ENCODE measurements at places on chromosomes 11 and 22.

- DNase-seq = no peak
These were observed 905.5 kb upstream of the RAG2 start for GRCh38 chr11:37503411-37504059.

GRCh38 chr11:17822401-17822781, 87.8 kb downstream of the KCNC1 start:
- DNase-seq = no peak

DNA sequence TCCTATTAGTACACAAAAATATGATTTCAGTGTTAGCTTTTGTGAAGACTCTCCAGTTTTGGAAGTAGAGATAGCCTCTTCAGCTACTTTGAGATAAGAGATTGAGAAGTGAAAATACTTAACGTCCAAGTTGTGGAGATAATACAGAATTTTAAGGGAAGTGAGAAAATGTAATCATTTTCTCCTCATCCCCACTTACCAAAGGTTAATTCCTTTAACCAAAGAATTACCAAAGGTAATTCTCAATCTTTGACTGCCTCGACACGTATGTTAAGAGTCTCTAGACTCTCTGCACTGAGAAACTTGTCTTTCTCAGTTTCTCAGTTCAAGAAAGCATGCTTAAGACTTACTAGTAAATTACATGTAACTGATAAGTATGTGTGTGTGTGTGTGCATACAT, 15.3 kb downstream of the C11orf54 start:
- no peak for DNase-seq

DNA sequence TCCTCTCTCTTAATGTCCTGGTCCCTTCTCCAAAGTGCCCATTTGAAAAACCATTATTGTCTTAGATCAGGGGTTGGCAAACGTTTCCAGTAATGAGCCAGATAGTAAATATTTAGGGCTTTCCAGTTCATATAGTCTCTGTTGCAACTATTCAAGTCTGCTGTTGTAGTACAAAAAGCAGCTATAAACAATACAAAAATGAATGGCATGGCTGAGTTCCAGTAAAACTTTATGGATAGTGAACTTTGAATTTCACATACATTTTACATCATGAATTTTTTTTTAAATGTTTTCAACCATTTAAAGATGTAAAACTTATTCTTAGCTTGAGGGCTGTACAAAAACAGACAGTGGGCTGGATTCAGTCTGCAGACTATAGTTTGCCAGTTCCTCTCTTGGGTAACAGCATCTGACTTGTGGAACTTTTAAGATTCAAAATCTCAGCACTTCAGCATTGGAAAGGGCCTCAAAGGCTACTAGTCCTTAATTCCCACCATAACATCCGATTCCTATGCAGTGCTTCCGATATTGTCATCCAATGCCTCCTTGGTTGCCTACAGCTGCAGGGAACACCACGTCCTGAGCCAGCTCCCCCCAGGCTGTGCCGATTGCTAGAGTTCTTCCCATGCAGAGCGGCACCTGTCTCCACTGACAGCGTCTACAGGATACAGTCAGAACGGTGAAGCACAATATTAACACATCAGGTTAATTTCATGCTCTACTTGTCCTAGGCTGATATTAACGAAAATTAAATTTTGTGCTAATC, 65.6 kb upstream of the E2F8 start:
- no peak for DNase-seq

GRCh38 chr22:40452730-40453487, 82.5 kb downstream of the SGSM3 start:
- DNase-seq = peak; percentile 7

DNA sequence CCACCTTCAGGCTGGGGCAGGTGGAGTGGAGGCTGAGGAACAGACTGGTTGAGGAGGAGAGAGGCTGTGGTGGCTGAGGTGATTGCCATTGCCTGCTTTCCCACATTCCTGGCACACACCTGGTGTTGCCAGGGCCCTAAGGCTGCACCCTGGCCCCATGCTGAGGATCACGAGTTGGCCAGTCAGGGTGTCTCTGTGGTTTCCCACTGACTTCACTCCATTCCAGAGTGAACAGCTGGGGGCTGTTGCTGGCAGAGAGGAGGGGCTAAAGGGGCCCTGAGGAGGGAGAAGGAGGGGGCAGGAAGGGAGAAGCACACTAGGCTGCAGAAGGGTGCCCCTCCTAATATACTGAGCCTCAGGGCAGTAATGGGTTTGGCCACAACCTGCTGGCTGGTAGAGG, 1.8 kb downstream of the TMEM86A start:
- DNase-seq = no peak

- DNase-seq = no peak
These were observed 154.3 kb downstream of the ADAMTS15 start for GRCh38 chr11:130602641-130603334.

GRCh38 chr11:11975201-11976092, 33.0 kb downstream of the DKK3 start:
- DNase-seq = no peak

- DNase-seq = no peak
These were observed 120.1 kb upstream of the OR9Q1 start for GRCh38 chr11:57903441-57904123.

DNA sequence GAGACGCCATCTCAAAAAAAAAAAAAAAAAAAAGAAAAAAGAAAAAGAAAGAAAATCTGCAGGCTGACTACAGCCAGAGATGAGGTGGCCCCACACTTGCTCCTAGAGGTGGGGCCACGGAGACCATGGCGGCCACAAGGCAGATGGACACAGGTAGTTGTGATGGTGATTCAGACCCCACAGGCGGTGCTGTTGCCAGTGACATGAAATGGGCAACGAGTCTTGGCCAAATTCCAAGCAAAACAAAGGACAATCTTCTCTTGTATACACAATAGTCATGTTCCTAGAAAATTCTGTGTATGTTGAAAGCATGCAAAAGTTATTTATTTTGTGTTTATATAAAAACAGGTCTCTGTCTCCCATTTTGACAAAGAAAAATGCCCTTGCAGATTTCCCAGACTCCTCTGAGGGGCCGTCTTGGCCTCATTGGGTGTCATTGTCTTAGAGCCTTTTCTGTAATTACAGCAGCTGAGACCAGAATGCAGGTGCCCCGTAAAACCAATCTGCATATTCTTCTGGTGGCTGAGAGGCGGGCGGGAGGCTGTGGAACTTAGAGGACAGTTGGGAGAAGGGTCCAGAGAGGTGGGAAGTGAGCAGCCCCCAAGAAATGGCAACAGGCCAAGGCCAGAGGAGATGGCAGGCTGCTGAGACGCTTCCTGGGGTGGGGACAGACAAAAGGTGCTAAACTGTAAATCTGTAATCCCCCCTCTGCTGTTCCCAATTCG, 22.5 kb upstream of the DAGLA start:
- no peak for DNase-seq

DNA sequence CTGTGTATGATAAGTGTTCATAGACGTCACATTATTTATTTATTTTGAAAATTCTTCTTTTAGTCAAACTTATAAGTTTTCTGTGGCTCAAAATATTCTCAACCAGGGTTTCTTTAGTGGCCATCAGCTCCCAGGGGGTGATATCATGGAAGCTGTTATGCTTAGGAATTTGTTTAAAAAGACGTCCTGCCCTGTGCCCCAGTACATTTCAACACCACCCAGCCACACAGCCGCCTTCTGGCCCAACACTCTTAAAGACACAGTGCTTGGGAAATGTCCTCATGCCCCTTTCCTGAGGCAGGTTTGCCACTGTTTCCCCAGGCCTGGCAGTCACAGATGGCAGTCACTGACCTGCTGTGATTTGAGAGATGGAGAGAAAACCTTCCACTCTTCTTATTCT, 19.9 kb downstream of the TSKU start:
- no peak for DNase-seq

GRCh38 chr22:37560608-37561211, 430 bp downstream of the CDC42EP1 start:
- no peak for DNase-seq

GRCh38 chr22:39845529-39845928, 48.0 kb downstream of the ENTHD1 start:
- no peak for DNase-seq

DNA sequence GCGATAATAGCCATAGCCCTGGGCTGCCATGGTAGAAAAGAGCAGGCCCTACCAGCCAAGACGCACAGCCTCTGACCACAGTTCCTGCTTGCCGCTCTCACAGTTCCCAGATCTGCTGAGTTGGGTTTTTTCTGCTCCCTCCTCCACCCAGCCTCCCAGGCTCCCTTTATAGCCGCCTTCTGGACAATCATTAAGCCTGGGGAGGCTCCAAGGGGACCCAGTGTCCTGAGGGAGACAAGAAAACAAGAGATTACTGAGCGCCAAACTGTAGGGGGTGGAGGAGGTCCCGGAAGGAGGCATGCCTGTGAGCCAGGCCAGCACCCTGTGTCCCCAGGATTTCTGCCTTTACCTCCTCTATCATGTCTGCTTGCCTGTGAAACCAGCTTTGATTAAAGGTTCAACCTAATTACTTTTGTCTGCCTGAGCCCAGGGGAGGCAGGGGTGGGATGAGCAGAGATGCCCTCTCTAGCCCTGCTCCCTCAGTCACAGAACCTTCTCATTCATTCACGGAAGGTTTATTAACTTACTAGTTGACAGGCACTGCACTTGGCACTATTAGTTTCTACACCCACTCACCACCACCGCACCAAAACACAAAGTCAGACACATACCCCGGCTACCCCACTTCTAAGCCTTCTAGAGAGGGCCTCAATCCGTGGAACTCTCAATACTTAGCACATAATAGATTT, 1.2 kb downstream of the SLC37A4 start:
- DNase-seq = no peak

DNA sequence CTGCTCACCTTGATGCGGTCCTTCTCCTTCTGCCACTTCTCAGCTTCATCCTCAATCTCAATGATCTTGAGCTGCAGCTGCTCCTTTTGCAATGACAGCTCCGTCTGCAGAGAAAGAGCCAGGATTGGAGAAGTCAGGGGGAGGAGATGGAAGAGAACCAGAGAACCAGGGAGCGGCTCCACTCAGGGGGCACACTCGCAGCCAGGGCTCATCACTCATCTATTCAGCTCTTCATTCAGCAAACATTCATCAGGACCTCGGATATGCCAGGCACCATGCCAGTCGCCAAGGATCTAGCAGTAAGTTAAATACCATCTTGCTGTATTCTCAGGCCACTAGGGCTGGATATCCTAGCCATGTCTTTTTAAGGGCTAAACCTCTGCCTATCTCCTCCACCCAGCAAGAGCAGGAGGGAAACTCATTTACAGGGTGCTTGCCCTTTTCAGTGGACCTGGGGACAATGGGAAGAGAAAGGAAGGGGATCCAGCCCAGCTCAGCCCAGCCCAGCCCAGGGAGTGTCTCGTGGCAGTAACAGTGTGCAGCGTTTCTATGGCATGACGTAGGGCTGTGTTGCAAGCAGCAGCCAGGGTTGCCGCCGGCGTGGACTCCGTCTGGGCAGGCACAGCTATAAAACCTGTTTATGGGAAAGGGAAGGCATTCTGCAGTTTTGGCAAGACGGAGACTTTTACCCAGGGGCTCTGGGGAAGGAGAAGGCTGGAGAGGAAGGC, 9.4 kb downstream of the TRIM29 start:
- no peak for DNase-seq

DNA sequence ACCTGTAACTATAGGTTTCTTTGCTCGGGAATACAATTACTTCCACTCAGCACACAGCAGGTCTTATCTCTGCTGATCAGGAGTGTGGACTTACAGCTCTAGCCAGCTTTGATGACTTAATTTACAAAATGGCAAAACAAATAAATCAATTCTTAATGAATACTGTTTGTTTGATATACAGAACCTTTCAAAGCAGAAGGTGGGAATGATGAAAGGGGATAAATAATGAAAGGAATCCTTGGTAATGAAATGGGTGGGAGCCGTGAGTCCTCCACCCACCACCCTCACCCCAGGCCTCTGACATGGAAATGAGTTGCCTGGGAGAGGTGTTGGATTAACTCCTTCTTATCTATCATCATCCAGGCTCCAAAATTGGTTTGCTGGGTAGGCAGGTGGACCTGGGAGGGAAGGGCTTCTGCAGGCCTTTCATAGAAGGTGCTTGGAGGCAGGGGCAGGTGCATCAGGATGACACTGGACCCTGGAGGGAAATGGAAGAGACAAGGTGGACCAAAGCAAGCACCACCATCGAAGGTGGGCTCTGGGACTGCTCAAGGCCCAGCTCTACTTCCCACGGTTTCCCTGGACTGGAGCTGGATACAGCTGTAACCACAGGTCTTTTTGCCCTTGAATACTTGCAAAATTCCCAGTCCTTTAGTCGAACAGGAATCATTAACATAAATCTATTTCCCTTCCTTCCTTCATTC, 23.0 kb downstream of the POU2AF1 start:
- DNase-seq = no peak

GRCh38 chr11:26997378-26997777, 3.5 kb downstream of the FIBIN start:
- no peak for DNase-seq

DNA sequence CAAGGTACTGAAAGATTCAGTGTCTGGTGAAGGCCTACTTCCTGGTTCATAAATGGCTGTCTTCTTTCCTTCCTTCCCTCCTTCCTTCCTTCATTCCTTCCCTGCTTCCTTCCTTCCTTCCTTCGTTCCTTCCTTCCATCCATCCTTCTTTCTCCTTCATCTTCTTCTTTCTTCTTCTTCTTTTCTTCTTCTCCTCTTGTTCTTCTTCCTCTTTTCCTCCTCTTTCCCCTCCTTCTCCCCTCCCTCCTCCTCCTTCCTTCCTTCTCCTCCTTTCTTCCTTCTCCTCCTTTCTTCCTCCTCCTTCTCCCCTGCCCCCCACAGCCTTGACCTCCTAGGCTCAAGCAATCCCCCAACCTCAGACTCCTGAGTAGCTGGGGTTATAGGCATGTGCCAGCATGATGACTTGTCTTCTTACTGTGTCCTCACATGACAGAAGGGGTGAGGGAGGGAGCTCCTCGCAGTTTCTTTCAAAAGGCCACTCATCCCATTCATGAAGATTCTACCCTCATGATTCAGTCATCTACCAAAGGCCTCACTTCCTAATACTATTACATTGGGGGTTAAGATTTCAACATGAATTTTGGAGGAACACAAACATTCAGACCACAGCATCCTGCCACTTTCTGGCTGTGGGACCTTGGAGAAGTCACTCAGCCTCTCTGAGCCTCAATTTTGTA, 22.6 kb upstream of the CCDC134 start:
- no peak for DNase-seq

DNA sequence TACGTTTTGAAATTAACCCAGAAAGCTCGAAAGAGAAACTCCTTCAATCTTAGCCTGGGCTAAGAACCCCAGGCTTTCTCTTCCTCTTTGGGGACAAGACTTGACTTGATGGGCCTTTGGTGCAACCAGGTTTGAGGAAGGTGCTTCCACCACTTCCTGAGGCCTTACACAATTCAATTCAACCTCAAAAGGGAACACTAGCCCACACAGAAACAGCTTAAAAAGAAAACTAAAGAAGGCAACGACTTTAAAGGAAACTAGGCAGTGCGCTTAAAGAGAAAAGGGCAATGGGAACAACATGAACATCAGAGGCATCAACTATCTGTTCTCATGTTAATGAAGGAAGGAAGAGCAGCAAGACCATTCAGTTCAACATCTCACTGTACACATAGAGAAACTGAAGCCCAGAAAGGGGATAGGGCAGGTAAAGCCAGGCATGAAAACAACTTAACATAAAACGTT, 24.8 kb downstream of the PAK1 start:
- DNase-seq = no peak

GRCh38 chr22:36386900-36387708, 663 bp downstream of the MYH9 start:
- DNase-seq = no peak

Measured in NCI-H510A treated with DMSO at 0.1 percent for 48 hours (cell line).